ENCODE measurements at places on chromosomes 3 and 15.

DNA sequence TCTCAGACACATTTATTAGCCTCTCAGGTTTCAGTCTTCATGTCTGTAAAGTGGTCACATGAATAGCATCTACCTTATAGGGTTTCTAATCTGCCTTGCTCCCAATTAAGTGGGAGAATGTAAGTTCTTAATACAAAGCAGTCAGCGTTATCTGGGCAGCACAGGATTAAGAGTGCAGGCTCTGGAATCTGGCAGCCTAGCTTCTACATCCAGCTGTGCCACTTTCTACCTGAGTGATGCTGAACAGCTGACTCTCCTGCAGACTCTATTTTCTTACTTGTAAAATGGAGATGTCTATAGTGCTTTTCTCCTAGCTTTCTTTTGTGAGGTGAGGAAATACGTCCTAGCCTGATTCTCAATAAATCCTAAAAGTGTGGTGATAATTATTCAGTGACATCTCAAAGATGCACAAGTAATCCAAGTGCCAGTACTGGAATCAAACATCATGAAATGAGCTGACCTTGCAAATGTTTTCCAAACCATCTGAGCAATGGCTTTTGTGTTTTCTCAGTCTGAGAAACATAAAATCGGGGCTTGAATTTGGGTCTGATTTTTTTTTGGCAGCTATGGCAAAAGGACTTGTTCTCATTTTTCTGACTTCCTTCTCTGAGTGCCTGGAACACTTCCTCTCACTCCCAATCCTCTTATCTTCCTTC is 232.2 kb upstream of the FEZF2 start:
- no peak for DNase-seq

DNA sequence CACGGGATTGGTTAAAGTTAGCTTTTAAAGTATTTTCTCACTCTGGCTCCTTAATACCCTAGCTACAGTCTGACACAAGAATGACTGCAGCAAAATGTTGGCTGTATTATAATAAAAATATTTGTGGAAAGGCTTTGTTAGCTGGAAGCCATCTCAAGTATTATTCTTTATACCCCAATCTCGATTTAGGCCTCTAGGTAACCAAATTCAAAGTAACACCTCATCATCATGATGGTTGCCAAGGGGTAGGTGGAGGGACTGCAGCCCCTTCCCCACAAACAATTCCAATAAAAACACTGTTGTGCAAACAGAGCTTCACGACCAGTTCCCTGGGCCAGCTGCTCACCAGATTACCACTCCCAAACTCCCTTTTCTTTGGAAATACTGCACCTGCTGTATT is 759 bp upstream of the GMPS start:
- no peak for DNase-seq

DNA sequence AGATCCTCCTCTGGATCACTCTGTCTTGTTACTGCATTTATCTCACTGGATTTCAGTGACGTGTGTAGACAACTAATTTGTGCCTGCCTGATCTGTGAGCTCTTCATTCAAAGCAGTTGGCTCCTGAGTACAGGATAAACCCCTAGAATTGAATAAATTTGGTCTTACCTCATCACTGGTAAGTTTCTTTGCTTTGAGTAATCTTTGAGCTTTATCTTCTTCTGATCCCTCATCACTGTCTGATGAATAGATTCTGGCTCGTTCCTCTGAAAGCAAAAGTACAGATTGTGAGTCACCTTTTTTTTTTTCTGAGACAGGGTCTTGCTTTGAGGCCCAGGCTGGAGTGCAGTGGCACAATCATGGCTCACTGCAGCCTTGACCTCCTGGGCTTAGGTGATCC is 24.5 kb downstream of the LEO1 start:
- no peak for DNase-seq

DNA sequence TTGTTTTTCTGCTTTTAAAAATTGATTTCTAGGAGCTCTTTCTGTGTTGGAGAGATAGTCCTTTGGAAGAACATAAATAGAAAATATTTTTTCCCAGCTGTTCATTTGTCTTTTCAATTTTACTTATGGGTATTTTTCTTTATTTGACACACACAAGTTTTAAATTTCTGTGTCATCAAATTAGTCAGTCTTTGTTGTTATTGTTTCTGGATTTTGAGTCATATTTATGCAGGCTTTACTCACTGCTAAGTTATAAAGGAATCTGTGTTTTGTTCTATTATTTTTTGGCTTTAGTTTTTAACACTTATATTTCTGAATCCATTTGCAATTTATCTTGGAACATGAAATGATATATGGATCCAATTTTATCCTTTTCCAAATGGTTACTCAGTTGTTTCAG is 5.9 kb upstream of the GHSR start:
- DNase-seq, result no peak

DNA sequence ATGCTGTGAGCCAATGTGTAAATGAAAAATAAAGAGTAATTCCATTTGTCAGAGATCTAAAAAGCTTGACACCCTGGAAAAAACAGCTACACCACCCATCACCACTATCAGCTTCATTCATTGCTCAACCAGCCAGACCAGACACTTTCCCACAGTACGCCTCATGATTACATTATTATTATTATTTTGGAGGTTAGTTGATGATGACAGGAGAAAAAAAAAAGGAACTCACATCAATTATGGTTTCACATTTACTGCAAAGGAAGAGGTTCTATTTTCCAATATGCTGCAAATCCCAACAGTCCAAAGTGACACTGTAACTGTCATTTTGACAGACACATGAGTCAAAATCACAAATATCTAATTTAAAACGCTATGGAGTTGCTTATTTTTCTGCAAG is 134.7 kb upstream of the TSC22D2 start:
- DNase-seq, result no peak

GRCh38 chr3:72042397-72043203 is 257.7 kb upstream of the PROK2 start:
- no peak for DNase-seq

GRCh38 chr3:139654637-139655365 is 23.0 kb downstream of the NMNAT3 start:
- DNase-seq, result no peak

GRCh38 chr15:96092186-96092585 is 238.3 kb upstream of the NR2F2 start:
- DNase-seq, result no peak

DNA sequence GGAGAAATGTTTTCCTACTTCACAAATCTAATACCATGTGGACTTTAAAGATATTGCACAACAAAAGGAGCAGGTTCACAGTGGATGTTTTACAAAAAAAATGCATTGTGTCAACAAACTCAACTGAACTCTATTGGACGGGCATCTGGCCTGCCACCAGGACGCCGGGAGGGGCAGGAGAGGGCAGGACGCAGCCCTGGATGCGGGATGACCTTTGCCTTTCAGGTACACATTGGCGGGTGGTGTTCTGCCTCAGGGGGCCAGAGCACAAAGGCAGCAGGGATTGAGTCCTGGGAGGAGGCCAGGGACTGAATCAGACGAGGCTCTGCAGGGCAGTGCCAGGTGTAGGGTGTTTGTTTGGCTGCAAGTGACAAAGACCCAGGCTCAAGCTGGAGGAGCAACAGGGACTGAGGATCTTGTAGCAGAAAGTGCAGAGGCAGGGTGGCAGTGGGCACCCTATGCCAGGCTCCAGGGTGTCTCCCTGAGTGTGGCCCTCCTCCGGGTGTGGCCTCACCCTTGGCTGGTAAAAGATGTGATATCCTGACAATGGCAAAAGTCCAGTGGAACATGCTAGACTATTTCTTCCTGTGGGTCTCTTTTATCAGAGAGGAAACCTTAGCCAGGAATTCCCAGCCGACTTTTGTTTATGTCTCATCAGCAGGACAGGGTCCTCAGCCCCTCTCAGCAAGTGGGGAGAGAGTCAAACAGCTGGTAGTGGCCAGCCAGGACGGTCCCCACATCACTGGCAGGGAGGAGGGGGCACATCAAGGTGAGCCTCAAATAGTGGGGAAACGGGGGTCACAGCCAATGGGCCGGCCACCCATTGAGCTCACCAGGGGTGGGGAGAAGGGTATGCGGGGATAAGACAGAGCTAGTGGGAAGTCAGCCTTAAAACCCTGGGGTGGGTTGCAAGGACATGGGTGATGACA is 29.7 kb upstream of the KLF13 start:
- peak; percentile 86 for DNase-seq

DNA sequence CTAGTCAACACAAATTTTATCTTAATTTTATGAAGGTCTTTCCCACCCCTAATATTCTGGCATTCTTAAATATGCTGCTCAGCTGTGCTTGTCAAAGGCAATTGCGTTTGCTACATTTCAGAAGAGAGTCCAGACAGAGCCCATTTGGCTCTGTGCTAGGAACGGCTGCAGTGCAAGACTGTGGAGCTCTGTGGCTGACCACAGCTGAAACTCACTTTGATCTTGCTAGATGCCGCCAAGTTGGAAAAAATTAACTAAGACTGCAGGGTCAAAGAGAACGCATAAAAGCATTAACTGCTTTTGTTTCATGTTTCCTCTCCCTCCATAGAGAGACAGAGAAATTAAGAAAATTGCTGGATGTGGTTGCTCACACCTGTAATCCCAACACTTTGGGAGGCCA is 7.6 kb upstream of the PPP1R2 start:
- DNase-seq, result no peak

DNA sequence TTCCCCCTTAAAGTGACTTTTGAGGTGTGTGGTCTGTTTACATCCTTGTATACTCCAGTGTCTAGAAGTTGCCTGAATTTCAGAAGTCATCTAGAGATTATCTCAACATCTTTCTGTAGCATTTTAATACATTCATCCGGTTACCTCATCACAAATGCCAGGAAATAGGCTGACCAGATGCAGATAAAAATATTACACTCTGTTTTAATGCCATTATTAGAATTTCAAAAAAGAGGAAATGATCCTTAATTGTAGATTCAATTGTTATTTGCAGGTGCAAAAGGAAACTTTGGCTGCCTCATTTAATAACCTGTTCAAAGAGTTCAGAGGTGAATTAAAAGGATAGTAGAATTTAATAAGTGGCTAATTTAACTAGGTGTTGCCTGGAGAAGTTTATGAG is 290.9 kb downstream of the C3orf38 start:
- no peak for DNase-seq

DNA sequence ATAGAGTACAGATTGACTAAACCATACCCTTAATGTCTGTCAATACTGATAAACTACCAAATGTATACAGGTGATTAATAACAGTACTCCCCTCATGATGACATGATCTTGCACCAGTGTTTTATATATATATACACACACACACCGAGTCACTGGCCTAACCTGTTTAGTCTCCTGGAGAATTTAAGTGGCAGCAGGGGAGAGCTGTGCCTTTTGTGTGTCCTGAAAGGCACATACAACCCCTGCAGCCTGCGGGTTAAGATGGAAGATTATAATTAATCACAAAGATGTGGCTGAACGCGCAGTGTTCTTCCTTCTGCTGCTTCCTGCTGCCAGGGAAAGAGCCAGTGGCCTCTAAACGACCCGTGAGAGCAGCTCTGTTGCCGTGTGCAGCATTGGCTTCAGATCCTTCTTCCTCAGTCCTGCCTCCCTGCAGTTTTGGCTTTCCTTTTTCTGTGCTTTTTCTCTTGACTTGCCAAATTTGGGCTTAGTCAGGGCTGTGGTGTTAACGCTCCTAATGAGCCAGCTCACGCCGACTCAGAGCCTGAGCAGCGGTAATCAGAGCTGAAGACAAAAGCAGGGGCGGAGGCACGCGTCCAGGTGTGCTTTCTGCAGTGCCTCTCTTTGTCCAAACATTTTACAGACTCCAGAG is 42.5 kb upstream of the UBE3A start:
- no peak for DNase-seq

DNA sequence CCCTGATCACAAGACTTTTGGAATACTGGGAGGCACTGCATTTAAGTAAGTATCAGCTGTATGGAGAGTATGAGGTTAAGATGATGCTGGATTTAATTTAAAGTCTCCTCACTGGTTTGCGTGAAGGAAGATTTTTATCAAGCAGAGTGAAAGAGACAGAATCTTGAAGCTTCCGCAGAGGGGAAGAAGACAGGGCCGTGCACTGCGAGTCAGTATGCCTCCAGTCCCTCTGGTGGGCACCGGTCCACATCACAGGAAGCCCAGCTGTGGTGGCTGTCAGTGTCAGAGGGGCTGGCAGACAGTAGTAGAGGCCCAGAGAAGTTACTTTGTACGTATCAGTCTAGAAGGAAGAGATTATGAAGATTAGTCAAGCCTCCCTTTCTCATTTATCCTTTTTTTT is 379.0 kb upstream of the TPRG1 start:
- DNase-seq, result no peak

DNA sequence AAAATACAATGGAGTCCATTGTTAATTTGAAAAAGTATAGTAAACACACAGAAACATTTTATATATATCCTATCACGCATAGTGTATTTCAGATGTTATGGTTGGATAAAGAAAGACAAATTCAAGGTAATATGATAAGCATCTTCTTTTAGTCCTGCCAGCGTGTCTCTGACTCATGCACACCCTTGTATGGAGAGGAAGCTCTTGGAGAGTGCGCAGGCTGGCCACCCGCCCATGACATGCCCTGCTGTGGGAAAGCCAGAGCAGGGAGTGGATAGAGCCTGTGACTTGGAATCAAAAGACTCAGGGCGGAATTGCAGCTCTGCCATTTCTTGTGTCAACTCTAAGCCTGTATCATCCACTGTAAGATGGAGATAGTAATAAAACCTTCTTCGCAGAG is 23.0 kb upstream of the COPG1 start:
- DNase-seq, result peak; percentile 93

- DNase-seq, result no peak
Observed at GRCh38 chr3:56361731-56362130, 106.5 kb downstream of the ERC2 start.

- DNase-seq, result no peak
Observed at GRCh38 chr3:177887475-177887874, 648.8 kb upstream of the KCNMB2 start.

GRCh38 chr3:188365184-188365583 is 211.2 kb downstream of the LPP start:
- no peak for DNase-seq

- no peak for DNase-seq
Observed at GRCh38 chr15:49625460-49626036, 4.7 kb downstream of the DTWD1 start.

GRCh38 chr15:74621546-74621920 is 5.9 kb downstream of the CLK3 start:
- no peak for DNase-seq

- DNase-seq, result no peak
Observed at GRCh38 chr3:131223373-131224289, 157.9 kb upstream of the NUDT16 start.

GRCh38 chr15:92323525-92323924 is 70.2 kb upstream of the ST8SIA2 start:
- DNase-seq, result no peak

GRCh38 chr3:64271631-64272030 is 46.4 kb upstream of the PRICKLE2 start:
- DNase-seq, result no peak

DNA sequence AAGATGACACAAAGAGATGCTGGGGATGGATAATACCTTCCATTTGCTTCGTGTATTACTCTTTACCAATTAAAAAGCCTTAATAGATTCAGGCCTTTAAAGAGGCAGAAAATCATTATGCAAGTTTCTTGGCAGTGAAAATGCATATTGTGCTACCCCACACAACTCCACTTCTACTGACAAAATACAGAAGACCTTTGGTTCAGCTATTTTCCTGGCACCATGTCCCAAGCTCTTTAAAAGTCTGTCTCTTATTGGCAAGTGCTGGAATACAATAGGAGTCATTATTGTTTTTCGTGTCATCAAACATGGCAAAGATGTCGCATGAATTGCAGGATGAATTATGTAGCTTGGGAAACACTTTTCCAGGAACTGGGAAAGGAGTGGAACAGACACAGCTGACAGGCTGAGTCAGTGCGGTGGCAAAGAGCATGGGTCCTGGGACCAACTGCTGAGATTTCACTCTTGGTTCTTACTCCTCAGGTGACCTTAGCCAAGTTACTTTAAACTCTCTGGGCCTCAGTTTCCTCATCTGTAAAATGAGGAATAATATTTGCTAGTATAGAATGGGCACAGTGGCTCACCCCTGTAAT is 5.5 kb upstream of the TSPAN3 start:
- DNase-seq, result no peak
